ENCODE measurements at places on chromosomes 7 and 10.

DNA sequence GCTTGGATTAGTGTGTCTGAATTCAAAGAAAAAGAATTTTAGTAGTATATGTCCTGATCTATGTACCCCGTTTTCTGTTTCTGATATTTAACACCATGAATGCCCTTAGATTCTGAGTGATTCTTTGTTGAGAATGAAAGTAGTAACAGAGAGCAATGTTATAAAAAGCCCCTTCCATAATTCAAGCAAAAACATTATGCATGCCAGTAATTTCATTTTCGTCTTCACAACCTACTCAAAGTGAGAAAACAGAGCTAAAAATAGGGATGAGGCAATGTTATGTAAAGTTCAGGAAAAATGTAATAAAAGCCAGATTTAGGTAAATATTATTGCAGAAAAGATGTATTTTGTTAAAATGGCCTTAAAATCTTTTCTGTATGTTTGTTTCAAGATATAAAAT is 28.1 kb downstream of the PTPRZ1 start:
- no peak for DNase-seq

- DNase-seq: no peak
These were observed 167.0 kb upstream of the ETV1 start for GRCh38 chr7:14156436-14156835.

DNA sequence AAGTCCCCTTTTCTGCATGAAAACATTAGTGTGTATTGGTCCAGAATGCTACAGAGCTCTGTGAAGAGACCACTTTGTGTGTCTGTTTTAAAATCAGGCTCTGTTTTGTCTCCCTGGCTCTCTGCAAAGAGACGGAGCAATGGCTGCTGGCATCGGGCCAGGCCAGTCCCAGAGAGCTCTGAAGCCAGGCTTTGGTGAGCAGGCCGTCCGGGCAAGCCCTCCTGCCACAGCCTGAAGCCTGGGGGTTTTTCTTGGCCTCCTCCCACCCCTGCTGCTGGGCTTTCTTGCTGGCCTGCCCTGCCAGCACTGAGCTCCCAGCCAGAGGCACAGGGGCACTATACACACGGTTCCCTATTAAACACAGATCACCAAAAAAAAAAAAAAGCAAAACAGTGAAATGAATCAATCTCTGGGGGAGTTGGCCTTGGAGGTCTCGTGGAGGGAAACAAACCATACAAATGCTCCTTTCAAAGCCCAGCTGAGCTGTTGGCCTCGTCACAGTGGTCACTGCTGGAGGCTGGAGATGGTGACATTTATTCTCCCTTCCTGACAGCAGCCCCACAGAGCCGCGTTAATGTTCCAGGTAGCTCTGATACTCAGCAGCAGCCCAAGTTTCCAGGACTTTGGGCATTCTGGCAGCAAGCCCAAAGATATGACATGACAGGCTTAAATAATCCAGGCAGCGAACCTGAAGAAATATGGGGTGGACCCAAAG is 237.2 kb downstream of the TCF7L2 start:
- peak; percentile 60 for DNase-seq

- no peak for DNase-seq
These were observed 91.6 kb downstream of the AKR1D1 start for GRCh38 chr7:138167869-138168296.

DNA sequence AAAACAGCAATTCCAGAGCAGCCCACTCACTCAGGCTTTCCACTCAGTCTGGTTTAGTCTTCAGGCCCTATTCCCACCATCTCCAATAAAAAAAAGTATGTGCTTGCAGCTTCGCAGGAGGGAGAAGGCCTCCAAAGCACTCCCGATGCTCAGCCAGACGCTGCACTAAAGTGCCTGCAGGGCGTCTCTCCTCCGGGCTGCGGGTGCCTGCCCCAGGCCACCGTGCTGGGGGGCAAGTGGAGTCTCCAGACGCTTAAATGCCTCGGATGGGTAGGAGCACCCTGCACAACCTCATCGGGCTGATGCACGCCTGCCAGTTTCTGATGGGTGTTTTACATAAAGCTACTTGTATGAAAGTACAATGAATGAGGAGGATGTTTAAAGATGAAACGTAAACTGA is 31.3 kb upstream of the NCAPG2 start:
- DNase-seq: no peak

DNA sequence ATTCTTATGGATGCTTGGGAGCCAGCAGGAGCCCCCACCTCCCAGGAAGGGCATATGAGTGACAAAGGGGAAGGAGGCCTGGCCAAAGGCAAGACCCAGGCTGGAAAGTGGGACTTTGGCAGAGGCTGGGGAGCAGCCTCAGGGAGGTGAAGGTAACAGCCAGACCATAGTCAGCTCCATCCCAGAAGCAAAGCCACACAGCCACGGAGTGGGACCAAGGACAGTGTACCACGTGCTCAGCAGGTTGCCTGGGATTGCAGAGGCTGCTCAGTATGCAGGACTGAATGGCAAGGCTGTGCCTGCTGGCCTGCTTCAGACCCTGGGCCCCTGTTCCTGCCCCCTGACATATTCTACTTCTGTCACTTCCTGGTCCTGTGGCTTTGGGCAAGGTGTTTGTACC is 17.6 kb upstream of the GPR26 start:
- DNase-seq: no peak

- DNase-seq: no peak
These were observed 942.9 kb downstream of the NRG3 start for GRCh38 chr10:82817676-82818422.

- no peak for DNase-seq
These were observed 27.7 kb upstream of the MYH16 start for GRCh38 chr7:99244939-99245338.

DNA sequence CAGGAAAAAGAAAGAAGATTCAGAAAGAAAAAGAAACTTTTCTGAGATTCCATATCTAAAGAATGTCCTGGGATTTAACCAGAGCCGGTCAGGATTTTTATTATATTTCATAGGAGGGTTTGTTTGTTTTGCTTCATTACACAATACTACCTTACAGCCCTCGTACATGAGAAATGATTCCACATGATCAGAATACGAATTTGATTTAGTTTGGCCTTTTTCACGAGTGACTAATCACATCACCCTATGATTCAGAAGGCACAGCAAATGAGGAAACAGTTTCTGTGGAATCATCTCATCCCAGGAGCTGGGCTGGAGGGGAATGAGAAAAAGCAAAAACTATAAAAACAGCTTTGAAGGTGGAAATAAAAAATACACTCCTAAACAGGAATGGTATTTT is 54.7 kb upstream of the VWC2 start:
- no peak for DNase-seq

DNA sequence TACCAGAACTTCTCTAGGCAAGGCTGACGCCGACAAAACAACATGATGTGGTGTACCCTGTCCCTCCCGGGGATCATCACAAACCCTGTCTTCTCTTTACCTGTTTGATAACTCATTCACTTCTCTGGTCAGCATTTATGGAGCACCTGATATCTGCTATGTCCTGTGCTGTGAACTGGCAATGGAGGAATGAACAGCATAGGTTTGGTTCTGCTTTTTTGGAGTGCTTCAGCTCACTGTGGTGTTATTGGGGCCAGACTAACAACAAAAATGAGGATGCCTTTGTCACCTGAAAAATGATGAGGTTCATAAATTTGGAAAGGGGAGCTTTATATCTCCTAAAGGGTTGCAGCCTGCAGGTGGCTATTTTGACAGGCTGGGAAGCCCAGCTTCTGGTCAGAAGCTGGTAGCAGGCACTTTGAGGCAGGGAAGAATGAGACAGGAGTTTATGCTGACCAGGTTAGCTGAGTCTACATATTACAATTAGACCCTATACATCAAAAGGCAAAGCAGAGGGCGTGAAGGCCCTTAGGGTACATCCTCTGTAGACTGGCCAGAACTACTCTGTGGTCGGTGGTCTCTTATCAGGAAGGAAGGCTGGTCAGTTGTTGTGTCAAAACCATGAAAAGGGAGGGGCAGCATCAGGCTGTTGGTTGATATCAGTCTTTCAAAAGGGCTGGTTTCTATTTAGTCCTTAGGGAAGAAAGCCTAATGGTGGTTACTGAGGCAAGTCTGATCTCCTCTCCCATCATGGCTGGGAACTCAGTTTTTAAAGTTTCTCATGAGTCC is 42.3 kb downstream of the SH2D4B start:
- DNase-seq: no peak

DNA sequence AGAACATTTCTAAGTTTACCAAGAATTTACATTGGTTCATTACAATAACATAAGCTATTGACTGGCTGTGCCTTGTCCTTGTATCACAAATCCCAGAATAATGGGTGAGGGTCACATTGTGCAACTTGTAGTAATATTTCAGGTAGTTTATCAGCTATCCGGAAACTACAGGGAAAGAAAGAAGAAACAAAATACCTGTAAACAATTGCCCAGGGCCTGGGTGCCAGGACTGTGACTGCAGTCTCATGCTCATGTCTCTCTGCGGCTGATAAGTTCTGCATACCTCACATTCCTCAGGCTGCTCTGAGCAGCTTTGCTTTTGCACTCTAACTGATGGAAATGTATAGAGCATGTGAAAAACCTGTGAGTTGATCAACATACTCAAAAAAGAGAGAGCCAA is 131.8 kb upstream of the TRIM24 start:
- no peak for DNase-seq

DNA sequence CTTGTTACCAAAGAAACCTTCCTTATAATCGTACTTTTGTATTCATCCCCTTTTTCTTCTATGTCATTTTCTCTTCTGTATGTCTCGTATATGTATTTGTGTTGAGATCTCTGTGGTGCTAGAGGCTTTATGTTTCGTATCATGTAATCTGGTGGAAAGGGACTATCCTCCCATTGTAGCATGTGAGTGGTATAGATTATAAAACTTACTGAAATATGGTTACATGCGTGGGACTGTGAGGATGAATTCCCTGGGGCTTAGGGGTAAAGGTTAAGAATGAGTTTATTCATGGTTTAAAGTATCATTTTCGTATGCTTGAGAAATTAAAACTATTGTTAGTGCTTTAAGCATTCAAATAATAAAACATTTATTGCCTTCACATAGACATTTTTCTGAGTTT is 141.9 kb downstream of the ANKRD7 start:
- no peak for DNase-seq

- no peak for DNase-seq
These were observed 1.1 kb upstream of the TFAM start for GRCh38 chr10:58384095-58384494.

- DNase-seq: no peak
These were observed 12.2 kb upstream of the GIMAP7 start for GRCh38 chr7:150502519-150502918.

DNA sequence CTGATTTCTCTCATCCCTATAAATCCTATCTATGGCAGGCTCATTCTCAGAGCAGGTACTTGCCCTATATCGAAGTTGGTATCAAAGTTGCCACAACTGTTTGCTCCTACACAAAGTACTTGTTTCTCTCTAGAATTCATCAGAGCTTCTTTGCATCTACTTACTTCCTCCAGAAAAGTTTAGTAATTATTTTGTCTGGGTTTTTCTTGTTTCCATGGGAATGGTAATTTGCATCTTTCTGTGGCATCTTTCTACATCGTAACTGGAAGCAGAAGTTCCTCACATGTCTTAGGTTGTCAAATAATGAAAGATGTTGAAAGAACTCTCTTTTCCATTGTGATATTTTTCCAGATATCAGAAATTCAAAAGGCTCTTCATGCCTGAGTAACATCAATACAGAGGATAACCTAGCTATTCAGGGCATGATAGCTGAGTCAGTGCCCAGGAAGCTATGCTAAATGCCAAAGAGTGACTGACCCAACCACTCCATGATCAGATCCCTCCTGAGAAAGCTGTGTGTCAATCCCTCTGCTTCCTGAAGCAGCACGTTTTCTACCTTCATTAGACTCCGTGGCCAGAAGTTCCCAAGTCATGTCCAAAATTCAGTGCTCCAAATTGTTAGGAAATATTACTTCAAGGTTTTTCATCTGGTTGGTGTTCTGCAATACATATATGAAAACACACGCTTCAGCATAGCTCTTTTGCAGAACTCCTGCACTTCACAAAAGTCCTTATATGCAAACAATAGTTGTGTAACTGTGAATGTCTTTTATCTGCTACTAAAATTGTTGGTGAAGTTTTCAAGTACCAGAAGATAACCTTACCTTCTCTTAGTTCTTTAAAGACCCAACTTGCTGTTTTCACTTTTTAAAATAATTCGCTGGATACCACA is 216.5 kb downstream of the VTI1A start:
- DNase-seq: no peak

- no peak for DNase-seq
These were observed 16.3 kb downstream of the VWC2 start for GRCh38 chr7:49789736-49790135.

- DNase-seq: no peak
These were observed 27.4 kb downstream of the IFT22 start for GRCh38 chr7:101294039-101294831.

DNA sequence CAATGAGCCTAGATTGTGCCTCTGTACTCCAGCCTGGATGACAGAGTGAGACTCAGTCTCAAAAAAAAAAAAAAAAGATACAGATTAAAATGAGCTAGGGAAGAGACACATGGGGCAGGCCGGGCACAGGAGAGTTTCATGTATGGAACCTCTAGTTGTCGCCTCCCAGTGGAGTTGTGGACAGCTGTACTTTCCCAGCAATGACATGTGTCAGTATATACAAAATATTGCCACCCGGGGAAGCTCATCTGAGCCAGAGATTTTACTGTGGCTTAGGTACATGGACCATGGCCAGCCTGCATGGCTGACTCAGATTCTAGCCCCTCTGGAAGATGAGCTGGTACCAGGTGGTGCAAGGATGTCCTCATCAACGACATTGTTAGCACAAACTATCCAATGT is 87.4 kb downstream of the COL26A1 start:
- no peak for DNase-seq

GRCh38 chr7:73717991-73718405 is 1.5 kb downstream of the STX1A start:
- peak; percentile 23 for DNase-seq

DNA sequence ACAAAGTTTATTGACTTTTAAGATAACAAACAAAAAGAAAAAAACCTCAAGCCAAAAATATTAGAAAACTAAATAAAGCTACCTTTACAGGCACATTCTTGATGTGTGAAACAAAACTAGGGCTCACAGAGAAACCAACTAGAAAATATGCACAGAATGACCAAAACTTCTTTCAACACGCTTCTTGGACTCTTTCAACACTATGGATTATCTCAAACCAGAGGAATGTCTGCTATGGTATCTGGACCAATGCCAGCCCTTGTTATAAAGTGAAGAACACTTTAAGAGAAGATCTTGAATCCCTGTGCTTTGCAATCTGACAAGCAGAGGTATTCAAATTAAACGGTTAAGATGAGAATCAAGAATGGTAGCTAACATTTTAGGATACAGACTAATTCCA is 76.6 kb downstream of the DNAJC1 start:
- peak; percentile 73 for DNase-seq

- no peak for DNase-seq
These were observed 13.6 kb upstream of the MICU1 start for GRCh38 chr10:72639441-72639873.

DNA sequence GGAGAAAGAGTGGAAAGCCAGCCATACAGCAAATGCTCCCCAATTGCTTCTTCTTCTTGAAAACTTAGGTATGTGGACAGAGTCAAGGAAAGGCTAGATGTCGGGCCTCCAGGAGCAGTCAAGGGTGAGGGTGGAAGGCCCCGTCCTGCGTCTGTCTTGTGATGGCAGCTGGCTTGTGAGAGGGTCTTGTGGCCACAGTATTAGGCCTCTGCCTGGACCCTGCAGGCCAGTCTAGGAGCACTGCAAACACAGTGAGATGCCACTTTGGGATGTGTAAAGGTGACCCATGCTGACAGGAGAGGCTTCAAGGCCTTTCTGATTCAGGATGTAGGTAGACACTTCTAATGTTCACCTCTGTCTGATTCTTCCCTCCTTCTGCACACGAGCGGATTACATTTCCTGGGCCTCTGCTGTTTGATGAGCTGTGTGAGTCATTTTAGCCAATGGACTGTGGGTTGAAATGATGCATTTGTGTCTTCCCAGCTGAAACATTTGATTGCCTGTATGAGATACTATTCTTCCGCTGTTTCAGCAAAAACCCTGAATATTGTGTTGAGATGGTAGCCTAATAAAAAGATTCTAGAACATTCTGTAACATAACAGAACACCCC is 135.4 kb downstream of the EMX2 start:
- DNase-seq: no peak
